ENCODE measurements at places on chromosomes 12 and 14.

GRCh38 chr12:43638806-43639205 is 86.8 kb upstream of the ADAMTS20 start:
- no peak for DNase-seq

GRCh38 chr12:124451637-124452243 is 115.7 kb downstream of the NCOR2 start:
- DNase-seq, result no peak

DNA sequence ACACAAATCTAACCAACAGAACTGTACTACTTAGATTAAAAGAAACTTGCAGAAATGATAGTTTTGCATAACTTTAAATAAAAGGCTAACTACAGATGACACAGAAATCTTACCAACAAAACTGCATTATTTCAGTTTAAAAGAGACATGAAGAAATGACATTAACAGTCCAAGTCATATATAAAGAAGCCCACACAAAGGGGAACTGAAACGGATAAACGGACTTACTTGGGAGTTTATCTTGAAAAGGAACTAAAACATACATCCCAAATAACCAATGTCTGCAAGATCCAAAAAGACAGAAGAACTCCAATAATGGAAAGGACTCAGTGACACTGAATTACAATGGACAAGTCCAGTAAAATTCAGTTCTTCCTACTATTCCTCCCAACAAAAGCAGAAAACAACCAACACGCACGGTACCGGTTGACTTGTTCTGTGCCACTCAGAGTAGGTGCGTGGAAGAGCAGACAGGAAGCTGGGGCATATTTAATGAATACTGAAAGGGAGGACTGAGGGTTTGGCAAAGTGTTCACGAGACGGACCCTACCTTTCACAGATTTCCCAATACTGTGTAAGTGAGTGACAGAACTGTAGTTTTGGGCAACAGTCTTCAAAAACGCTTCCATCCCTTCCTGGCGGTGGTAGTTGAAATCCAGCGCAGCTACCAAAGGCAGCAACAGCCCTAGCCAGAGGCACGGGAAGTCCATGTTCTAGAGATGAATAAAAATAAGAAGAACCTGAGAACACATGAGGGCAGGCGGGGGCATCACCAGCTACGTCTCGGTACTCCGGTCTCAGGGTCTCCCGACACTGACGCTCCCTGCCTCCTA is 627 bp downstream of the CPM start:
- no peak for DNase-seq

DNA sequence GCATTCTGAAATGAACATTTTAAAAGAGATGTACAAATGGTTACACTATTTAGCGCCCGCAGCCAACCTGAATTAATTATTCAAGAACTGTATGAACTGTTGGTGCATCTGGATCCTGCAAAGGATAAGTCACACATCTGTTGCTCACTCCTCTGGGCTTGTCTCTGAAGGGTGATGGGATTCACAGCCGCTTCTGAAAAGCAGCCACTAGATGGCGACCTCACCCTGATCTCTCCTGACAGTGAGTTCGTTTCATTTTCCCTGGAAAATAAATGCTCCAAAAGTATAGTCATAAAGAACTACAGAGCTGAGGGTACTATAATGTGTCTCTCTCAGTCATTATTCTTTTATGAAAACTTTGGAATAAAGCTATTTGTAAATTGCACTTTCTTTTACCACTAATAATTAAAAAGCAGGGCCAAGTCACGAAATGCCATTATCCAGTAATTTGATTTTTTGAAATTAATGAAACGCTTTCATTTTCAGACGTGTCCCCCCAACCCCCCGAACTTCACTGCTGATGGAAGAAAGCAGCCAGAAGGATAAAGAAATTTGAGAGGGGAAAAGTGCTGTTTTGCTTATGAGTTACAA is 789.6 kb downstream of the NRXN3 start:
- no peak for DNase-seq

GRCh38 chr12:64025174-64025958 is 180.9 kb downstream of the SRGAP1 start:
- DNase-seq, result no peak

DNA sequence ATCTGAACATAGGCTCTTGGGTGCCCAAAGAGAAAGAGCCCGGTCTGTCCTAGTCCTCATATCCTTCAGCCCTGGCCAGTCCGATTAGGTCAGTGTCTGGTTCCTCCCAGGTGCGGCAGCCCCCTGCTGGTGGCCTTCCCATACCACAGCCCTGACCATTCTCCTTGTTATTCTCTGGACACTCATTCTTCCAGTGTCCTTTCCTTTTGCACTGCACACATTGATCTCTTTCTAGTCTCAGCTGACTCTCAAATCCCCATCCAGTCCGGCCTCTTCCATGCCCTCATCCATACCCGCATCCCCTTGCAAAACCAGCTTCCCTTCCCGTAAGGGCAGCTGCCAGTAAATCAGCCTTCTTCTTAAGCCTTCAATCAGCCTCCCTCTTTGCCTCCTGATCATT is 1316.3 kb downstream of the TMEM121 start:
- DNase-seq, result no peak

- no peak for DNase-seq
Measured at GRCh38 chr12:71504476-71504875, 64.9 kb downstream of the LGR5 start.

DNA sequence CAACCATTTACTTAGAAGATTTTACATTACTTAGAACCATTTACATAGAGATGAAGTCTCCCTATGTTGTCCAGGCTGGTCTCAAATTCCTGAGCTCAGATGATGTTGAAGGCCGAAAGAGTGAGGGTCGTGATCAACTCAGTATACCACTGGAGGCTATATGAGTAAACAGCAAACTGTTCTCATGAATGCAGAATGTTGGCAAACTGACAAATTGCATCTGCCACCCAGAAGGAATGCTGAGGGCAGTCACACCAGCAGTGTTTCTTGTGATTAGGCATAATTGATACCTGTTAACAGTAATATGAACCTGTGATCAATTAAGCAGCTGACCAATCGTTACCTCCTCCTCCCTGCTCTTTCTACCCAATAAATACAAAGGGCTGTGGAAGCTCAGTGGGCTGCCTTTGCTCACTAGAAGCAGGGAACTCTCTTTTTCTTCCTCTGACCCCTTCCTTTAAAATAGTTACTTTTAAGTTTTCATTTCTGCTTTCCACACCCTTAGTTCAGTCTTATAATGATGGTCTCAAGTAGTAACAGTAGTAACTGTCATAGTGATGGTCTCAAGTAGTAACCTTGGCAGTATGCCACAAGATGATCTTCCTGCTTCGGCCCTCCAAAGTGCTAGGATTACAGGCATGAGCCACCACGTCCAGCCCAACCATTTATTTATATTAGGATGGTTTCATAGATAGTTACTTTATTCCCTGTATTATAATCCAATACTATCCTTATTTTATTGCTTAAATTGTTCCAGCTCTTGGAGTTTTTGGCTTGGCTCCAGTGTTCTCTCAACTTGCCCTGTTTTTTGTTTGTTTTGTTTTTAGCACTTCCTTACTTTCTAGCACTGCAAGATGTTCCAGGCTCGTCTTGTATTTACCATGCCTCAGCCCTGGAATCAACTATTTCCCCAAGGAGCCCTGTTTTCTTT is 25.8 kb downstream of the LIMA1 start:
- DNase-seq, result no peak

- DNase-seq, result no peak
Measured at GRCh38 chr12:388012-388411, 1.1 kb downstream of the KDM5A start.

DNA sequence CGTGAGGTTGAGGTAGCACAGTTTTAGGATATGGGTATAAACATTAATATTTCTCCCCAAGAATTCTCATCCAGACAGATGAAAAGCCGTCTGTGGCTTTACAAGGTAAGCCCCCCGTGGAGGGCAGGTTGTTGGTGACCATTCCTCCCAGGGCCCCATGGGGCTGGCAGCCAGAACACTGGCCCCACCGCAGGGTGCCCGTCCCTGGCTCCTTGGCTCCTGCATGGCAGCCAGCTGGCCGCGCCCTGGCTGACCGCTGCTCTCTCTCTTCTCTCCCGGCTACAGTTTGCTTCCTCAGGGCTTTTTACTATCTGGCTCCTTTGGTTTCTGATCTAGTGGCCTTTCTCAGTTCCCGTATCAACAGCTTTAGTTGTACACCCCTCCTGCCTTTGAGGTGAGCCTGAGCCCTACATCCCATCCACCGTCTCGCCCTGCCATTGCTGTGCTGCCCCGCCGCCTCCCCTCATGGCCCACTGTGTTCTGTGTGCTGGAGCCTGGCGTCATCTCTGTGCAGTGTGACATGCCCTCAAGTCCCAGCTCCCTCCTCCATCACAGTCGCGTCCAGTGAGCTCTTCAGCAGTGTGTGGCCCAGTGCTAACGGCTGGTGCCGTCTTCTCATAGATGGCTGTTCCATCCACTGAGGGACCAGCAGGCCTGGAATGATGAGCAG is 25.8 kb downstream of the RAB35 start:
- no peak for DNase-seq

DNA sequence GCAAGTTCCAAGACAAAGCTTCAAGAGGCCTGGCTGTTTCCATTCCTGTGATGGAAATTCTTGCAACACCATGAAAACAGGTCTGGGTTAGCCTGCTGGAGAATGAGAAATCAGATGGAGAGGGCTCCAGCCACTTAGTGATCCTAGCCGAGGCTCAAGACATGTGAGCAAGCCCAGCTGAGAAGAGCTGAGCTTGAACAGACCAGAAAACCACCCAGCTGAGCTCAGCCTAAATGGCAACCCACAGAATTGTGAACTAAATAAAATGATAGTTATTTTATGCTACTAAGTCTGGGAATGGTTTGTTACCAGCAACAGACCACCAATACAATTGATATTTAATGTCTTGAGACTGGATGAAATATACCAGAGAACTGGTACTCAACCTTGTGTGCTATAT is 494.5 kb downstream of the RMST start:
- no peak for DNase-seq

- no peak for DNase-seq
Measured at GRCh38 chr12:118467641-118468305, 91.4 kb downstream of the SUDS3 start.

DNA sequence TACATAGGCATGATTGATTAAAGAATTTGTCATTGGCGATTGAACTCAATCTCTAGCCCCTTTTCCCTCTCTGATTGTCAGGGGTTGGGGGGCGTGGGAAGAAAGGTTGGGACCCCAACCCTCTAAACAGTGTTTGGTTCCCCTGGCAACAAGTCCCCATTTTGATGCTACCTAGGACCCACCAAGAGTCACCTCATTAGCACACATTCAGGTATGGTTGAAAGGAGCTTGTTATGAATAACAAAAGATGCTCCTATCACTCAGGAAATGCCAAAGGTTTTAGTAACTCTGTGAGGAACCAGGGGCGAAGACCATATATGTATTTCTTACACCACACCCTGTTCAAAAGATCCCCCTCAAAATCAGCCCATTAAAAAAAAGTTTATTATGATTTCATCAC is 14.3 kb downstream of the RNF212B start:
- no peak for DNase-seq

GRCh38 chr12:19093218-19093617 is 36.3 kb upstream of the PLEKHA5 start:
- no peak for DNase-seq

DNA sequence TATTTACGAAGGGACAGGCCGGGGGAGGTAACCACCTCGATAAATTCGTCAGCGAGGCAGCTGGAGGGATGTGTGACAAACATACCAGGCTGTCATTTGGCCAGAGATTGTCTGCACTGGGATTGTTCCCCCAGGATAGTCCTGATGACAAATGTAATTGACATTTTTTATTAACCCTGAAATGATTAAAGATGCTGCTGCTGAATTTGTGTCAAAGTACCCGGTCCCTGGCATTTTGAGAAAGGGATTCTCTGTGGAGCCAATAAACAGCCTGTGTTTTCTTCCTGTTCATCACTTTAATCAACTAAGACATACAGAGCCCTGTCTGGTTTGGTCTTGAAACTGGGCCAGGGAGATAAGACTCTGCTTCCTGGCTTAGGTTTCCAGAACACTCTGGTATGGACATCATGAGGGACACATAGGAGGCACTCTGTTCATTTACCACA is 117.6 kb downstream of the SLC25A47 start:
- no peak for DNase-seq

- DNase-seq, result no peak
Measured at GRCh38 chr14:56858422-56858821, 48.1 kb upstream of the OTX2 start.

- peak; percentile 54 for DNase-seq
Measured at GRCh38 chr12:630656-631632, 32.3 kb downstream of the NINJ2 start.

DNA sequence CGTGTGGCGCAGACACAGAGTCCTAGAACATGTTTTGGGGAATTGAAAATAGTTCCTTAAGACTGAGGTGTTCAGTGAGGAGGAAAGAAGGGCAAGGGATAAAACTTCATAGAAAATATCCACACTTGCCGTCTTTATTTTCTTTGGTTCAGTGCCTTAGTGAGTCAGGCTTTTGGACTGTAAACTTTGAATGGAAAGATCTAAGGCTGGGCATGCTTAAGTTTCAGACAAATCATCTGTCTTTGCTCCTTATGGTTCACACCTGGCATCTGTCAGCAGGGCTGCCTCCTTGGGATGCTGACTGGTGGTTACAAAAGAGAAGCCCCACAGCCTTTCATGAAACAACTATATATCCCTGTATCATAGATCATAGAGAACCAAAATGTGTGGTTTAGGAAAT is 136.3 kb upstream of the PRICKLE1 start:
- no peak for DNase-seq

DNA sequence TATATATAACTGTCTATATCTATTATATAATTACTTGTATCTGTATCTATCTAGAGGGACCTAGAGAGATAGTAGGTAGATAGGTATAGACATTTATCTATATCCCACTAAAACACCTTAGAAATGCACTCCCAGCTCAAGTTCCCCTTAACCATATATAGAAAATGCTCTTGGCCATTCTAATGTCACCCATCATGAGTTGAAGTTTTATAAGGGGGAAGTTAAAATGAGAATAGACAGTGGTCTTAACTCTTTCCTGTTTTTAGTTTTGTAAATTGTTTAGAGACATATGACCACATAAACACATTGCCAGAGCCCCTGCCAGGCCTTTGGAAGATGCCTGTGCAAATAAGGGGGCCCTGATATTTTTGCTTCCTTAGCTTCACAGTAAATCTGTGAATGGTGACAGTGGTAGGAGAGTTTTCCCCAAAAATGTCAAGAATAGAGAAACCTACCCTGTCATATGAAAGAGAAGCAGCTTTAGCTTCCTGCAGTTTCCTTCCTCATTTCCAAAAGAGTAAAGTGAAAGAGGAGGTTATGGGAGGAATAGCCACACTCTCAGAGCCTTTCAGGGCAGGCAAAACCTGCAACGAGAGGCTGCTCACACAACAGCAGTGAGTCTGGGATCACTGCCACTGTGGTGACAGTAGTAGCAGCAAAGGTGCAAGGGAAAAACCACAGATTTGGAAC is 45.5 kb downstream of the MGST1 start:
- DNase-seq, result no peak

All from effector memory CD4-positive, alpha-beta T cell (primary cell).